SK-MEL-5 (cell line): ENCODE measurements at places on chromosomes 12 and 14.

GRCh38 chr12:121918679-121919038 is 267 bp downstream of the CFAP251 start:
- DNase-seq = no peak

DNA sequence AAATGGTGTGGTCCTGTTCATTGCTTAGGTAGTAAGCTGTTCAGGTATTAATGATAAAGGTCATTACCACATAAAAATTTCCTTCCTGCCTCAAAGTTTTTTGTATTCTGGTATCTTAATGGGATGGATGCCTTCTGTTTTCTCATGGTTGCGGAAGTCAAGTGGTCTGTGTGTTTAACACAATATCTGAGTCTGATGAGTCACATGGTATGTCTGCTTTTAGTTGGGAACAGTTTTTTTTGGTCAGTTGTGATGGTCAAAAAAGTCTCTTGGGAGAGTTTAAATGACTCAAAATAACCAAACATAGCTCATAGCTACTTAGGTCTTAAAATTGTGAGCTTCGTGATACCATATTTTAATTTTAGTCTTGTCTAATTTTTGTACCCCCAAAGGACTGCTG is 40.7 kb downstream of the STK38L start:
- DNase-seq = no peak

DNA sequence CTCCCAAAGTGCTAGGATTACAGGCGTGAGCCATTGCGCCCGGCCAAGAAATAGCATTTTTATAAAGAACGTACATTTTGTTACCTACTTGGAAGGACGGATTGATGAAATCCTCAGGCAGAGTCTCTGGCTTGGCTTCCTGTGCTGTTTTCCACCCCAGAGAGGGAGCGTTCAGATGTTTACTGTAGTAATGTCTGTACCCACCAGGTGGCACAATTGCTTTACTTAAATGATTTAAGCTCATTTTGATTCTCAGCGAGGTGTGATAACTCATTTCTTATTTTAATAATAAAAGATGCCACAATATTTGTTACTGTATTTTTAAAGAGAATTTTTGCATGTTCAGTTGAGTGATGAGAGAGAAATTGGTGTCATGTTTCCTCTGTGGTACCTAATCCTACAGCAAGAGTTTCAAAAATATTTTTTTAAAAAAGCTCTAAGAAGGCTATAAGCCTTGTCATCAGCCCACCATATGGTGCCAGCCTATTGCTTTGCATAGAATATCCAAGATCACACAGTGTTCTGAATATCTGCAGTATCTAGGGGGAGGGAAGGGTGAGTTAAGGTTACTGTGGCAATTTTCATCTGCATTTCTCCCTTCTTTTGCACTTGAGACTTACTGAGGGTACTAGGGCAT is 82.6 kb upstream of the TRAF3 start:
- peak; percentile 81 for DNase-seq

DNA sequence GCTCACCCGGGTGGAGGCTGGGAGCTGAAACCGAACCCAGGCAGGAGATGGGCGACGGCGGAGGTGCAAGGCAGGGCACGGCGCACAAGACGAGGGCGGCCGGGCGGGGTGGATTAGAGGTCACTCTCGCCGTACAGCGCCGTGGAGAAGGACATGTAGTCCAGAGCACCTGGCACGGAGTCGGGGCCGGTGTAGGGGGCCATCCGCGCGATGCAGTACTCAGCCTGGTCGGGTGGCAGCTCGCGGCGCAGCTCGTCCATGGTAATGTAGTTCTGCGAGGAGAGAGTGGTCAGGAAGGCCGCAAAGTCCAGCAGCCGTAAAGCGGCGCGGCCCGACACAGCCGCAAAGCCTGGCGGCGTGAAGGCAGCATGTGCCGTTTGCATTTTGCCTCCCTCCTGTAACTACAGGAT is 81.9 kb upstream of the ZFP36L1 start:
- DNase-seq = no peak

- no peak for DNase-seq
These were observed 984.0 kb upstream of the TMEM132C start for GRCh38 chr12:127282786-127283565.

DNA sequence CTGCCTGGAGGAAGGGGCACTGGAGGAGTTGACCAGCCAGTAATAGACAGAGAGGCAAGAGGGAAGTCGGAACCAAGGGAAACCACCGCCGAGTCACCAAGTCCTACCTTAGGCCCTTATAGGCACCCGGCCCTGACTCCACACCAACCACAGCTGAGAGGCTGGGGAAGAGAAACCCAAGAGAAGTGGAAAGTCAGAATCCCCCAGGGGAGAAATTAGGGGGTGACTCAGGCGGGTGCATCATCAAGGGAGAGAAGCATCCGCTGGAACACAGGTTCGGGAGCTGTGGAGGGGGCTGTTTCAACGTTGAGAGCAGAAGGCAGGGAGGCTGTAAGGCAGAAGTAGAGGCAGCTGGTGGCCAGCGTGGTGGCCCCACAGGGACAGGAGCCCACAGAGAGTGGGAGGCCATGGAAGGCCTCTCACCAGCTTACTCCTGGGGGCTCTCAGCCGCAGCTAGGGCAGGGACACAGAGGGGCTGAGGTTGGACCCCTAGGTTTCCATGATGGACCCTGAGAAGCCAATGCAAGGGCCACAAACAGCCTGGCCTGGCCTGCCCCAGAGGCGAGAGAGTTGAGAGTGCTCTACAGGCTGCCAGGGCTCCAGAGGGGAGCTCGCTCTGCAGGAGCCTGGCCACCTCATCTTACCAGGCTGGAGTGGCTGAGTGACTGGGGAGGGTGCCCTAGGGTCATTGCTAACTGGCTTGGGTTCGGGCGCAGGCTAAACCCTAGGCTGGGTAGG is 1.4 kb upstream of the TRMT61A start:
- DNase-seq = no peak
